ENCODE measurements at places on chromosomes 7 and 10.

DNA sequence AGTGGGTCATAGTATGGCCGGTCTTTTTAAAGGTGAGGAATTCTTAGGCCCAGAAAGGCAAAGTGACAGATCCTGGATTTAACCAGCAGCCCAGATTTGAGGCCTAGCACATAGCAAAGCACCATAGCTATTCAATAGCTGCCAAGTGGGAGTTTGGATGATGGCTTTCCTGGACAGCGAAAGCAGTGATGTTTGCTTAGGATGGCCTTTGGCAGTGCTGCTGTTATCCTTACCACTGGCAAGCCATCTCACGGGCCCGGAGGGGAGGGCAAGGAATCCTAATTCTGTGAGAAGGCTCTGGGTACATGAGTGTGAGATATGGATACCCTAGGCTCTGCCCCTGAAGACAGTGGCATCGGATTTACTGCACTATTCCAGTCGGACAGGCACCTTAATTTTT is 50.4 kb downstream of the TCF7L2 start:
- no peak for DNase-seq

- DNase-seq: no peak
These were observed 733.0 kb downstream of the TNS3 start for GRCh38 chr7:46848944-46849343.

DNA sequence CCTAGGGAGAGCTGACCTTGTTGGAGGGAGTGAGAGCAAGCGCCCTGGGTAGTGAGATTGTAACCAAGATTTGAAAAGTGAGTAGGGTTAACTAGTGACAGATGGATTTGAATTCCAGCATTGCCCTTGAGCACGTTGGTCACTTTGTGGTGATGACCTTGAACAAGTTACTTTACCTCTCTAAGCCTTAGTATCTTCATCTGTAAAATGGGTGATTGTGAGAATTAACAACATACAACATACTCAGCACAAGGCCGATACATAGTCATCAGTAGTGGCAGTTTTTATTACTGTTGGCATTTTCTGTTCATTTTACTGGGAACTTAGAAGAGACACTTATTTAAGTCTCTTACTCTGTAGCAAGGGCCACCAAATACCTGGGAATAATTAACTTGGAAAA is 25.5 kb downstream of the SNX10 start:
- no peak for DNase-seq

GRCh38 chr7:87148332-87148955 is 3.8 kb upstream of the DMTF1 start:
- no peak for DNase-seq

DNA sequence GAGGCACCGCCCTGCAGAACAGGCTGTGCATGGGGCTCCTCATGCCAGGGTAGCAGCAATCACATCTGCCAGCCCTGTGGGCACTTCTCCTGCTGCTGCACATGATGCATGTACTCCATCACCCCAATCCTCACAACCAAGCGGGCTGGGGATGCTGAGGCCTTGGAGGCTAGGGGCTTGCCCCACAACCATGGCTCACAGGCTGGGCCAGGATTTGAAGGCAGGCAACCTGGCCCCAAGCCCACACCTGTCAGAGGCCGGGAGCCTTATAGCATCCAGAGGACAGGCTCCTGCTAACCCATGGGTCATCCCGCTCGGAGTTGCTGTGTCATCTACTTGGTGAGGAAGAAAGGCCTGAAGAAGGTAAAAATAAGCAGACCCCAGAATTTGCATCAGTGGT is 2.2 kb downstream of the POLM start:
- DNase-seq: no peak

DNA sequence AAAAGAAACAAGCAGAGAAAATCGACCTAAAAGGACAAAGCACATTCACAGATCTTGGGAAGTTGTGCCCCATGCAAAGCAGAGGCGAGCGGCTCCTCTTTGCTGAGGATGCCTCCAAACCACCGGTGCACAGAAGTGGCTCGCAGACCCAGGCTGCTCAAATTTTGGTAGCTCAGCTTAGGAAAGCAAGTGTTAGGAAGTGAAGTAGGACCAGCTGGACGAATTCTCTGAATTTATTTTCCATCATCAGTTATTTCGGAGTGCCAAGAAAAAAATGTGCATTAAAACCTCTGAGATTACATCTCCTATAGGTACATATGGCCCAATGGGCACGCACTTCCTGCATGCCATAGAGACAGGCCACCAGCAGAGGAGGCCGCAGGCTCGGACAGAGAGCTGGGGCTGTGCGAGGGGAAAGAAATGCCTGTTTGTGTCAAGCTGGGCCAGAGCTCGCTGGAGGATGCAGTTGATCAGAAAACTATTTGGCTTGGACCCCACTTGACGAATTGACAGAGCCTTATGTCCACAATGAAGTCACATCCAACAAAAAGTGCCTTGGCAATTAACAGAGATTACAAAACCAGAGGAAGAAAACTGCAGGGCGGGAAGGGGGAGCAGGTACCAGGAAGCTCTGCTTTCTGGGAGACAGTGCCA is 122.3 kb upstream of the LYZL2 start:
- no peak for DNase-seq

DNA sequence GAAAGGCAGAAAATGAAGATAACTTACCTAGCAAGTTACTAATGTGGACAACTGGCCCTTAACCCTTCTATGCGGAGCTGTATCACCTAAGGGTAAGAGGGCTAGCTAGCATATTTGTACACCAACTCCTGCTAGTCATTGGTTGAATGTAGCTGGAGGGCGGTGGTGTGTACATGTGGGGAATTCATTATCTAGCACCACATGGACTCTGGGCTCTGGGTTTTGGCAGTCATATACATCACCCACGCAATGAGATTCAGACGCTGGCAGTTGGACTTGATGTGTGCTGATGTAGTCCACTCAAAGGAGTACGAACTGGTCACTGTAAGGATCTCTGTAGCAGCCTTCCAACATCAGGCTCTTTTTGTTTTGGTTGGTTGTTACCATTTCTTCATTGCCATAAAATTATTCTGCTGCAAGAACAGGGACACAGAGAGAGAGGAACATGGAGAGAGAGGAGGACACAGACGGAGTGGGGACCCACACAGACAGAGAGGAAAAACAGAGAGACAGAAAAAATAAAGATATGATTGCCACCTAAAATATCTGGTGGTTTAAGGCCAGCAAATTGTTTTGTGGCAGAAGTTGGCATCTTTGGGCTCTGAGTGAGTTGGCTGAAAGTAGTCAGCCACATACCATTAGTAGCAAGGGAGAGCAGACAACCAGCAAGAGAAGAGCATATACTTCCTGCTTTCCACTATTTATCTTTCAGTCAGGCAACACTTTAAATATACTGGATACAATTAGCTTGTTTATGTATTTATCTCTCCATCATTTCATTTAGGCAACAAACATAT is 76.7 kb upstream of the MTPN start:
- DNase-seq: no peak
